ENCODE measurements at places on chromosomes 3 and 15.

DNA sequence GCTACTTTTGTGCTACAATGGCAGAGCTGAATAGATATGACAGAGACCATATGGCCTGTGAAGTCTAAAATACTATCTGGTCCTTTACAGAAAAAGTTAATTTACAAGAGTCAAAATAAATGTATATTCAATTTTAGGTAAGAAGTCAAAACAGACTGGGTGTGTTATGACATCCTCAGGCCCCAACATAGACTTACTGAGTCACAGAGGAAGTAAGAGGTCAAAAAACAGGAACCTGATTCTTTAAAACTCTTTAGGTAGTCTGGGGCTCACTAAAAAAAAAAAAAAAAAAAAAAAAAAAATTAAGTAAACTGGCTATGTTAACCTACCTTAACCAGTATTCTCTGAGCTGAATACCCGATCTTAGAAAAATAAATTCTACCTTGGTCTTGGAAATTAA is 13.1 kb downstream of the DNAAF4 start:
- DNase-seq = no peak

DNA sequence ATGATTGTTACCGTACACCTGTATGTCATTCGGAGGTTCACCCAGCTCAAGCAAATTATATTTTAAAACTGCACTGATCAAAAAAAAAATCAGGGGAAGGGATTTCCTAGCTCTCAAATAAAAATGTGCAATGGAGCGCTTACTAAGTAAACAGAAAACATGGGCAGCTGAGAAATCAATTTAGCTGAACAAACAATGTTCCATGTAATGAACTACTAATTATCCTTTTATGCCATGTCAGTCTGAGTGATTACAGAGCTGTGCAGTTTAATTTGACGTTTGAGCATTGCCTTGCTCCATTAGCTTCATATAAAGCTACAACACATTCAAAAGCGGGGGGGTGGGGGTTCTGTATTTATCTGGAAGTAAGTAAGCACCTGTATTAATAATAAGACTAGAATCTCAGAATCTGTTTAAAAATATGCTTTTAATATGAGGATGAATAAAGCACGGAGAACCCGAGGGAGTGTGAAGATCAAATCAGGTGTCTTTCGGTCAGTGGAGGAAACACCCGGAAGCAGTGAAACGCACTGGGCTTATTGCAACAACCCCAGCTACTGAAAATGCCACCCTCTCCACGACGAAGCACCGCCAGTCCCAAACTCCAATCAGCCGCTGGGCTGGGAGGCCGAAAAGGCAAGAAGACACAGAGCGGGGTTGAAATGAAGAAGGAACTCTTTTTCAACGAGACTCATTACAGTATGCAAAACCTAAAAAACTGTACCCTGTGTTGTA is 196.5 kb upstream of the ATP11B start:
- no peak for DNase-seq

DNA sequence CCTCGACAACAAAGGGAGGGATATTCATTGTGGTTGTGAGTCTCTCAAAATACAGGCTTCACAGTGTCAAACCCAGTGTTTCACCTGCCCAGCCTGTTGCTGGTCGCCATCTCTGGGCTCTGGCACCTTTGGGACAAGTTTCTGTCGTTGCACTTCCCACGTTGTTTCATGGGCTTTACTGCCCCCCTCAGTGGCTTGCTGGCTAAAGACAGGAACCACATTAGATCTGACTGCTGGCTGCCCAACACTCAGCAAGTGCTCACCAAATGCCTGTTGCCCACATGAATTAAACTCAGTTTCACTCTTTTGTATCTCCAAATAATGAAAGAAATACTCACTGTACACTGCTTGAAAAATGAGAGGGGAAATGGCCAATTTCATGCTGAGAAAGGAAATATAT is 27.6 kb downstream of the FOXL2 start:
- no peak for DNase-seq

DNA sequence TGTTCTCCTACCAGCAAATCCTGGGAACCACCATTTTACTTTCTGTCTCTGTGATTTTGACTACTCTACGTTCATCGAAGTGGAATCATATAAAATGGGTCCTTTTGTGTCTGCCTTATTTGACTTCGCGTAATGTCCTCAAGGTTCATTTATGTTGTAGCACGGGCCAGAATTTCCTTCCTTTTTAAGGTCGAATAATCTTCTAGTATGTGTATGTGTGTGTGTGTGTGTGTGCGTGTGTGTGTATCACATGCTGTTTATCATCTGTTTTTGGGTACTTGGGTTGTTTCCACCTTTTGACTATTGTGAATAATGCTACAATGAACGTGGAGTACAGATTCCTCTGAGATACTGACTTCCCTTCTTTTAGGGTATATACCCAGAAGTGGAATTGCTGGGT is 35.3 kb downstream of the STARD5 start:
- DNase-seq = no peak

GRCh38 chr3:27024493-27024892 is 344.7 kb downstream of the NEK10 start:
- DNase-seq = no peak

Data from activated CD4-positive, alpha-beta T cell treated with anti-CD3 and anti-CD28 coated beads, Interleukin-2, amount 50 U/mL, for 1 hour (primary cell).